ENCODE measurements at places on chromosomes 3 and 15.
A peak's percentile ranks its signal among the peaks of the same experiment; 100 is the strongest.

- DNase-seq = no peak
These were observed 10.3 kb downstream of the GK5 start for GRCh38 chr3:142215106-142215505.

- no peak for DNase-seq
These were observed 11.6 kb downstream of the TSEN2 start for GRCh38 chr3:12495749-12496452.

DNA sequence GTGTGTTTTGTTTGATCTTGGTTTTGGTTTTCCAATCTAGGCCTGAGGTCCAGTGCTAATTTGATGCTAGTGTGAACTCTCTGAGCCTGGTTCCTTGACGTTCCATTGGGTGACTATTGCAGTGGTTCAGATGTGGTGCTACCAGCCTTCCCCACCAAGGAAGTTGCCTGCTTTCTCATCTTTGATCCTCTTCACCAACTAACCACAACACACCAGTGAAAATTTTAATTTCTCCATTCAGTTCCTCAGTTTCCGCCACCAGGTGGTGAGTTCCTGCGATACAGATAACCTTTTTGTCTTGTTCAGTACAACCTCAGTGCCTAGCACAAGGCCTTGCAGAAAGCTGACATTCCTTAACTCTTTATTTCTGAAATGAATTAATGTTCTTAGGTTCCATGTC is 337.4 kb upstream of the TPRG1 start:
- peak; percentile 5 for DNase-seq

GRCh38 chr3:89560568-89560967 is 453.1 kb downstream of the EPHA3 start:
- DNase-seq = no peak

DNA sequence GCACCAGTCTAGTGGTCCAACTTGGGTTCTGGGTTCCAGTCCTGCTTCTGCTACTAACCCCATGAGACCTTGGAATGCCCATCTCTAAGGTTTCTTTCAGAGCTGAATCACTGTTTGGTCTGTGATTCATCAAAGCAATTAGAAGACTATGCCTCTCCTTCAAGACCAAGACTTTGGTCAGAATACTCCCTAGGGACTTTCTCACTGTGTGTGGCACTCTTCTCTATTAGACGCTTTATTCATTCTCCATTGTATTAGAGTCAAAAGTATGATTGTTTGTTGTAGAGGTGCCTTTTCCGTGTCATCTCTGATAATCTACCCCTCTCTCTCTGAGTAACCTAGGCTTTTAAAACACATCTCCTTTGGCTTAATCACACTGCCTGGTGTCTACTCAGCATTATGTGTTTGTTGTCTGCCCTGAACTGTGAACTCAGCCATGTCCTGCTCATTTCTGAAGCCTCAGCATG is 90.5 kb downstream of the LPP start:
- no peak for DNase-seq

DNA sequence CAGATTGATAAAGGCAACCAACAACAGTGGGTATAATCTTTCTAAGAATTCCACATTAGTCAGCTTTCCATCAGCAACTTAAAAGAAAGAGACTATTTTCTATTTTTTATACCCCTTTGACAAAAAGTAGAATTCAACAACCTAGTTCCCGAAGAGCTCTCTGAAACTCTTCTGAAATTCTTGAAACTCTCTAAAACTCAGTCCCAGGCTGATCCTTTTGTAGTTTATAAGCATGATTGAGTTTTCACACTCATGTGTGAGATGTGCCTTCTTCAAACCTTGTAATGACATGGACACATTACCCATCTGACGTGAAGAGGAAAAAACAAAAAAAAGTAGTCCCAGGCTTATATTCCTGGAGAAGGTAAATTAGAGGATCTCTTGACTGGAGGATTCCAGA is 31.4 kb downstream of the RAF1 start:
- DNase-seq = no peak

GRCh38 chr3:171459137-171459941 is 866 bp downstream of the TNIK start:
- peak; percentile 54 for DNase-seq

DNA sequence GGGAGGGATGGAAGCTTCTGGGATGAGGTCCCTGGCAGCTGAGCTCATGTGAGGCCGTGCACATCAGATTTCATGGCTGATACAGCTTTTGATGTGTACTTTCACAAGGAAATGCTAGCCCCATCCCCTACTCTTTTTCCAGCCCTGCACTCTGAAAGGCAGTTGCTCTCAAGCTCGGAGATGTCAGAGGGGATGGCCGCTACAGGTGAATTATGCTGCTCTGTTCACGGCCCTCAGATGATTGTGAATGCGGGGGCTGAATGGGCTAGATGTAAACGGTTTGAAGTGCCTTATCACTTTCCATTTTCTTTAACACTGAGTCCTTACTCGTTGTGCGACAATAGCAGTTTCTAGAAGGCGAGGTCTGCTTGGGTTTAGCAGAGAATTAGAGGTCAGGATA is 88.0 kb upstream of the RASGRF1 start:
- no peak for DNase-seq

DNA sequence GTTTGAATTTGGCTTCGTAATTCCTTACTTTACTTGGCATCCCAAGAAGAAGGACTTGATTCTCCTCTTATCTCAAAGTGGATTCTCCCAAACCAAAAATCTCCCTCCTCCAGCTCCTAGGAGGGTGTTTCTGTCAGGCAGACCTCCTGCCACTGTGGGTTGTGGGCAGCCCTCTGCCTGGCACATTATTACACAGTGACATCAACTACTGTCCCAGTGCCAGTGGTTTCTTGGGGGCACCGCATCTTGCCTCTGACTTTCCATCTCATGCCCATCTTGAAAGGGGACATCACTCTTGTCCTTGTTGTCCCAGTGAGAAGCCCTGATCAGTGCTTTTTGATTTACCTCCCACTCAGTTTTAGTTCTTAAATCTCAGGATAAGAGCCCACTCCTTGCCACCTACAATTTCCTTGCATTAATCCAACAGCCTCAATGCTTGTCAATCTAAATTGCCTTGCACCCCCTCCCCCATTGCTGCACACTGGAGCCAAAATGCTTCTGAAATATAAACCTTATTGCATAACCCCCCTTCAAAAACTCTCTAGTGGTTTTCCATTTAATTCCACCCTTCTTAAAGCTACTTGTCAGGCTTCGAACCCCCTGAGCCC is 81.0 kb downstream of the TRAK1 start:
- DNase-seq = no peak

- DNase-seq = no peak
These were observed 73.0 kb upstream of the GAP43 start for GRCh38 chr3:115550285-115550761.

DNA sequence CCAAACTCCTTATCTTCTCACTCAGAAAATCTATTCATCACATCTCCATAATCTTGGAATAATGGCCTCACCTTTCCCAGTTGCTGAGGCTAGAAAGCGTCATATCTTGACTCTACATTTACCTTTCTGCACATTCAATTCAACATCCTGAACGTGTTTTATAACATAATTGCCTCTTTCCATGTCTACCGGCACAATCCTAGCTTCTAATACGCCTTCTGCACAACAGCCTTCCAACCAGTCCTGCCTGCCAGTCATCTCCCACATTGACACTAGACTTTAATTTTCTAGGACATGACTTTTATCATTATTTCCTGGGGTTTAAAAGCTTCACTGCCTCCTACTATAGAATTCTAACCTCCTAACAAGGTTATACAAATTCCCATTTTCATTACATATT is 906.6 kb downstream of the ROBO1 start:
- DNase-seq = no peak

DNA sequence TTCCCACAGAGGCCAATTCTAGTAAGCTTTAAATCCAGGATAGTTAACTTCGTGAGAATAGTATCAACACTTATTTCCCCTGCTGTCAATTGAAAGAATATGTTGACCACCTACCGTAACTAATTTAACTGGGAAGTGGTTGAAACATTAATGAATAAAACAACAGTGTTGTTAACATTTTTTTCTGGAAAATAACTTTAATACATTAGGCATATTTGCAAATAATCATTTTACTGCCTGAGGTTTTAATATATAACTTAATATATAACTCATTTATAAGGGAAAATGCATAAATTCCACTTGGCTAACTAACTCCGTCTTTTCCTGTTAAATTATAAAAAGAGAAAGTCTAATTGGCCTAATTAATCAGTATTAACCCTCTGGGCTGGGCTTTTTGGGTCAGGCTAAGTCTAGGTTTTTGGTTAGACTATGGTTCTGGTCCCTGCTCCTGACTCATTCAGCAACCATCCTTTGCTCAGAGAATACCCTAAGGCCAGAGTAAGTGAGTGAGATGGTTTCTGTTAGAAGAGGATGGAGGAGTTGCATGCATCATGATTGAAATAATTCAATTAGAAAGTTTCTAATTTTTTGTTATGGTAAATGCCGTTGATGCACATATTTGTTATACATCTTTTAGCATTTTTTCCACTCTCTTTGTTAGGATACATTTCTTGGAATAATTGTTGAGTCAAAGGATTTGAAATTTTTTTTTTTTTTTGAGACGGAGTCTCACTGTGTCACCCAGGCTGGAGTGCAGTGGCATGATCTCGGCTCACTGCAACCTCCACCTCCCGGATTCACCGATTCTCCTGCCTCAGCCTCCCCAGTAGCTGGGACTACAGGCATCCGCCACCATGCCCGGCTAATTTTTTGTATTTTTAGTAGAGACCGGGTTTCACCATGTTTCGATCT is 10.8 kb upstream of the SKIL start:
- DNase-seq = no peak

DNA sequence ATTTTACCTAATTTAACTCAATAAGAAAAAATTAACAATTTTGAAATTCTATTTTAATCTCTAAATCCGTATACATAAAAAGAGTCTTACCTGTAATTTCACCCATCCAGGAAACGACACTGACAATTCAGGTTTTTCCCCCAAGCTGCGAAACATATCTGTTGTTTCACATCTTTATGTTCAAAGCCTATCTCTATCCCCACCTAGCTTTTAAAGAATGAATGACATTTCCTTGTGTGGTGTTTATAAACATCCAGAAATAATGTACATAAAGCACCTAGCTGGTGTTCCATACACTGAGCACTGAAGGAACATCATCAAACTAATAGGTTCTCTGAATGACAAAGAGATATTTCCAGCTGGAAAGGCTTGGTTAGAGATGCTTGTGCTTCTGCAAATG is 867.8 kb downstream of the SQOR start:
- DNase-seq = no peak

Data from activated naive CD8-positive, alpha-beta T cell treated with anti-CD3 and anti-CD28 coated beads, Interleukin-2, amount 50 U/mL, for 24 hours (primary cell).